ENCODE measurements at places on chromosomes 1 and 21. TPM values are rescaled to one million over a fixed set of nuclear protein-coding genes. Genes with fewer than 3 reads are reported as not detected.

The LCE1F gene
- total RNA-seq, result not detected

The RIMKLA gene
- total RNA-seq, result not detected

The TINAGL1 gene
- total RNA-seq, result not detected

The BARHL2 gene
- not detected for total RNA-seq

The CD53 gene
- total RNA-seq, result 397 TPM

The GBP3 gene
- 36.6 TPM for total RNA-seq

The LCE6A gene
- not detected for total RNA-seq

The S100A7A gene
- total RNA-seq, result not detected

The CFAP74 gene
- not detected for total RNA-seq

The MIXL1 gene
- not detected for total RNA-seq

Measured in CD4-positive, CD25-positive, alpha-beta regulatory T cell (primary cell).